ENCODE measurements at places on chromosomes 11 and 22.

GRCh38 chr11:64225608-64226506, at the start of the genes NUDT22 and TRPT1:
Gene NUDT22 (plus strand): TSS chr11:64226274. CDS start chr11:64226653, 379 bp downstream.
Gene TRPT1 (minus strand): TSS chr11:64226186. CDS start chr11:64225860, 326 bp downstream.
- peak; percentile 58 for DNase-seq

DNA sequence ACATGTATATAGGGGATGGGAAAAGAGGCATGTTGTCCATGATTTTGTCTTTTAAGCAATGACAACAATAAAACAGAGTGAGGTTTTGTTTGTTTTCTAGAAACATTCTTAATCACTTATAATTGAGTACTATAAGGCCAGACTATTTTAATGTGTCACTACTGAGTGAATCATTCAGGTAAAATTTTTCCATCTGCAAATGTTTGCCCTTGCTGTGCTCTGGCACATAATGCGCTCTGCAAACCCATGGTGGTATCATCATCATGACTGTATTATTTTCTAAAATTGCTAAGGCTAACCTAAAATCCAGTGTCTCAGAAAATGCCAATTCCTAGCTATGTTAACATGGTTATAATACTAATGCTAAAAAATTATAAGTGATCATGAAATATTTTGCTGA, 261.2 kb downstream of the CADM1 start:
- DNase-seq, result no peak

DNA sequence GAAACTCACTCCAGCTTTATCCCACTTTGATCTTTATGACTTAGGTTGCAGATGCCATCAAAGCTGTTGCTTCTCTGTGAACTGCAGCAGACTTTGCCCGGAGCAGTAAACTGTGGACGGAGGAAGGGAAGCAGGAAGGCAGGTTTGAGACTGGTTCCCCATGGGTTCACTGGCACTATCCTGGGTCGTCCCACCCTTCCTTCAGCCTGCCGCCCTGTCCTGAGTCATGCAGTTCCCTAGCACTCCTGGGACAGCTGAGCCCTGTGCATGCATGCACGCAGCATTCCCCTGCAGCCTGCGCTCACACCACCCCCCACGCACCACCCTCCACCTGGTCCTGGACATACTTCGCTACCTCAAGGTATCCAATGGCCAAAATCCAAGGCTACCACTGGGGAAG, 23.5 kb upstream of the P2RY2 start:
- no peak for DNase-seq

GRCh38 chr11:48047616-48048015, 67.3 kb downstream of the PTPRJ start:
- peak; percentile 71 for DNase-seq

GRCh38 chr11:96213500-96213899, 129.5 kb downstream of the MAML2 start:
- DNase-seq, result peak; percentile 94

- DNase-seq, result peak; percentile 19
These were observed 33.9 kb downstream of the RAB39A start for GRCh38 chr11:107962181-107962580.

DNA sequence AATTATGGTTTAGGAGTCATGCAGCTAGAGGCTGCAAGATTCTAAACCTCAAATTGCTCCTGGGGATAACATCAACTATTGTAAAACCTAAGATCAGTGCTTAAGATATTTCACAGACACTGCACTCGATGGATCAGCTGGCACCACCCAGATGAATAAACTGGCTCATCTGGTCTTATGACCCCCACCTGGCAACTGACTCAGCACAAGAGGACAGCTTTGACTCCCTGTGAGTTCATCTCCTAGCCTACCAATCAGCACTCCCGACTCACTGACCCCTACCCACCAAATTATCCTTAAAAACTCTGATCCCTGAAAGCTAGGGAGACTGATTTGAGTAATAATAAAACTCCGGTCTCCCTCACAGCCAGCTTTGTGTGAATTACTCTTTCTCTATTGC, 782 bp upstream of the TTC12 start:
- DNase-seq, result no peak

DNA sequence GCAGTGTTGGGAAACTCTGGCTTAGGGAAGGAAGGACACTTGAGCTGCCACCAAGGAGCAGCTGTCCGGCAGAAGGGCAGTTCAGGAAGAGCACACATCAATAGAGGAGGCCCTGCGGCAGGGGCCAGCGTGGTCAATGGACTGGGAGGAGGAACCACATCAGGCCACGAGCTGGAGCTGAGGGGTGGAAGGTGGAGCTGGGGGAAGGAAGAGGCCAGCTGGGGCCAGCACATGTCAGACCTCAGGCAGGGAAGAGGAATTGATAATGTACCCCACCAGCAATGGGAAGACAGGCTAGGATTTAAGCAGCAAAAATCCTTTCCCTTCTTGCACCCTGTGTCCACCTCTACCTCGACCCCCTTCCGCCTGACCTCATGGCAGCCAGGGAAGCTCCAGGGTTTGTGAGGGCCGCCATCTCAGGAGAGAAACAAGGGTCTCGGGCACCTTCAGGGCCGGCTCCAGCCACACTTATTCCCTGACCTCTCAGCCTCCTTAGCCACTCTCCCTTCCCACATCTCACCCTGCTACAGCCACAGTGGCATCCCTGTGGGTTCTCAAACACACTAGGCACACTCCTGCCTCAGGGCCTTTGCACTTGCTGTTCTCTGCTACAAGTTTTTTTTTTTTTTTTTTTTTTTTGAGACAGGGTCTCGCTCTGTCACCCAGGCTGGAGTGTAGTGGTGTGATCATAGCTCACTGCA, 157.8 kb upstream of the GRK3 start:
- no peak for DNase-seq

GRCh38 chr11:19683862-19684491, 28.7 kb upstream of the NAV2 start:
- DNase-seq, result no peak

DNA sequence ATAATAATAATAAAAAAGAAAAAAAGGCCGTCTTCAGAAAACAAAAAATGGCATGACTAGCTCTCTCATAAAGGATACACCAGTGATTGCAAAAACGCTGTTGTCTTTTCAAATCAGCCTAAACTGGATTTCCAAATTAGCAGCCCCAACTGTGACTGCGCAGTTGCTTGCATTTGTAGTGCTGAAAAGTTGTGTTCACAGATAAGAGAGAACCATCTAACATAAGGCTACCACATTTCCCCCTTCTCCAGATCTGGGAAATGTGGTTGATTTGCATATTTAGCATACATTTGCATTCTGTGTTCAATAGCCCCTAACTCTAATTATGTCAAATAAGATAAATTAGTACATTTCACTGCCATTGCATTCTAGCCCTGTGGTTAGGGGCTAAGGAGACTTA, 650.7 kb downstream of the OPCML start:
- DNase-seq, result no peak

DNA sequence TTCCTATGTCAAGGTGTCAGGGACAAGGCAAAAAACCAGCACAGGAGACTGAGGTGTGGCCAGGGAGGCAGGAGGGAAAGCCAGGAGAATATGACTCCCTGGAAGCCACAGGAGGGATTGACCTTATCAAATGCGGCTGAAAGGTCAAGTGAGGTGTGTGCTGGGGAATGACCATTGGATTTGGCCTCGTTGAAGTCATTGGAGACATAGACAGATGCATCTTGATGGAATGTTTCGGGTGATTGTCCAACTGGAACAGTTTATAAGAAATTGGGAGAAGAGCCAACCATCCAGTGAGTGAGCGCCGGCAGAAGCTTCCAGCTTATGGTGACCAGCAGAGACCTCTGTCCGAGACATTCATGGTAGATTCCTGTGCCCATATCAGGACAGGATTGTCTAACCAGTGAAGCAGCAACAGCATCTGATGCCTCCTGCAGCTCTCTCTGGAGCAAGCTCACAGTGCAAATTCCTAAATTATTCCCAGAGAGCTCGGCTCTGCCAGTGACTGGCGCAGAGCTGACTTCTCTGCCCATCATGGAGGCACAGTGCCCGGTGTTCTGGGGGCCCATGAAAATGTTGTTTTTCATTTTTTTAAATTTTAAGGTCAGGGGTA, 95.4 kb downstream of the MYO18B start:
- DNase-seq, result no peak

DNA sequence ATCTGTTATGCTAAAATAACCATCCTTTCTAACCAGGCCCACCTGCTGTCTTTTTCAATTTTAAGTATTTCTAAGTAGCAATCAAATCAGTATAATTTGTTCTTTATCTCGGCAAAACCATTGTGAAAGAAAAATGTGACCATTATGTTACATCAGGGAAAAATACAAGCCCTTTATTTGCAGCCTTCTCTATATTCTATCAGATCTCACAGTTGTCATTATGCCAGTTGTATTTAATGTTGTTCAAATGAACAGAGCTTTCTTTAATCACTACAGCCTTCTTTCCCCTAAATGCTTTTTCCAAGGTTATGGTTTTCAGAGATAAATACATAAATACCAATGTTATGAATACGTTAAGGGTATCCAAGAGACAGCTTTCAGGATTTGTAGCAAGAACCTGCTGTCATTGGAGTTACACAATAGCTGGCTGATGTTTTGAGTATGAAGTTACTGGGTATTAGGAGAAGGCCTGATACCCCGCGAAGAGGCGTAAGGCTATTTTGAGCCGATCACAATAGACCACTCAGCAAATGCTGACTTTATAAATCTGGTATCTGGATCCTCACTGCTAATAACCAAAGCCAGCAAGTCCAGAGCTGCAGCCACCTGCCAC, 406.3 kb downstream of the CADM1 start:
- peak; percentile 46 for DNase-seq

Measured in amniotic epithelial cell (primary cell).